ENCODE measurements at places on chromosomes 4 and X.

- no peak for DNase-seq
These were observed 3.2 kb downstream of the SCARB2 start for GRCh38 chr4:76210452-76210851.

DNA sequence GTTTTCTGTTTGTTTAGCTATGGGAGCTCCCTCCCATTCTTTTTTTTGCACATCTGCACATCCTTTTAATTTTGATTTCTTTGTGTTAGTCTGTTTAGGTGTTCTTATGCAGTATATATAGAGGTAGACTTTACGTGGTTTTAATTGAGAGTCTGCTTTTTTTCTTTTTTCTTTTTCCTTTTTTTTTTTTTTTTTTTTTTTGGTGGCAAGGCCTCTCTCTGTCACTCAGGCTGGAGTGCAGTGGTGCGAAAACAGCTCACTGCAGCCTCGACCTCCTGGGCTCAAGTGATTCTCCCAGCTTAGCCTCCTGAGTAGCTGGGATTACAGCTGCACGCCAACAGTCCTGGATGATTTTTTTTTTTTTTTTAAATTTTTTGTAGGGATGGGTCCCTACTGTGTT, 68.2 kb downstream of the FAM193A start:
- no peak for DNase-seq

- DNase-seq: no peak
These were observed 3.3 kb upstream of the BBS7 start for GRCh38 chr4:121873604-121874003.

DNA sequence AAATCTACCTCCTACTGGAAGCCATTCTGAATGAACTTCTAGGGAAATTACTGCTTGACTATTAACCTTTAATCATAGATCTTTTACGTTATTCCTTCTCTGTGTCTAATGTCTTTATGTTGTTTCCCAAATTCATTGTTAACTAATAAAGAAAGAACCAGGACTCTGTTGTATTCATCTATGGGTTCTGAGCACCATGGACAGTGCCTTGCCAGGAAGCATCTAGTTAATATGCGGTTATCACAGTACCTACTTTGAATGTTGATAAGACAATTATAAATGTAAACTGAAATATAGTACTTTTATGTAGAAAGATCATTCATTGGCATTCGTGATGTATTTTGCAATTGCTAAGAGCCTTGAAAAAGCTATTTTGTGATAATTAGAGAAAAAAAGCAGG, 23.8 kb downstream of the NWD2 start:
- DNase-seq: no peak

DNA sequence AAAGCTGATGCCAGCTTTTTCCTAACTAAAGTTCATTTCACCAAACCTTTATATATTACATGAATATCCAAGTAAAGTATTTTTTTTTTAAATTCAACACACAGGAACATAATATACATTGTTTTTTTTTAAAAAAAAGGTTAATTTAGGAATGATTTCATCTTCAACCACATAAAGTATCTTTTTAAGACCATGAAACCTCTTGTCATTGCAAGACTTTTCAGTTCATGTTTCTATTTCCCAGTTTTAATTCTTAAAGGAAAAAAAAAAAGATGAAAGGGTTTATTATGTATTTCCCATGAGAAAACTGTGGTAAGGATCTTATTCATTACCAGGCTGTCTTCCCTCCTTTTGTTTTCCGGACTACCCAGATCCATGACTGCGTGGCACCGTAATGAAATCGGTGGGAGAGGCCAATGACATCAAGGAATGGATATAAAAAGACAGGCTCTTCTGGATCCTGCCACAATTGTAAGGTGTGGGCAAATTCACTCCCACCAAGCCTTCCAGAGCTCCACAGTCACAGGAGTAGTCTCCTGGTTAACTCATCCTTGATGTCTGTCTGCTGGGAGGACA, 84.7 kb upstream of the CBR4 start:
- DNase-seq: no peak

- no peak for DNase-seq
These were observed 192.2 kb downstream of the CPEB2 start for GRCh38 chr4:15194520-15194919.

Measured in fibroblast of lung (primary cell).